ENCODE measurements at places on chromosomes 11 and 22. TPM values are rescaled to one million over a fixed set of nuclear protein-coding genes. Genes with fewer than 3 reads are reported as not detected.

DNA sequence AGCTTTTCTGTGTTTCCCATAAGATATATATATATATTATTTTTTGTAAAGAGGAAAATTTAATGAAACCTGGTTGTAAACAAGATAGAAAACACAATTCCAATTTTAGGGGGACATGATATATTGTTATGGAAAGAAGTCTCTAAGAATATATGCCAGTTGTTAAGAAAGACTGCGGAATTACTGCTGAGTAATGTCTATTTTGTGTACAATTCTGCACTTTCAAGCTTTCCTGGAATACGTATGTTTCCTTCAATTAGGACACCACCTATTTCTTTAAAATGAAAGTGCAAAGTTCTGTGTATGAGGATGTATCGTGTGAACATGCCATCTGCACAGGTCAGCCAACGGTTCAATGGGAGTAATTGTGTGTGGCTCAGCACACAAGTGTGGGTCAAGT lies 760.2 kb downstream of the BRD1 start:
- DNase-seq, result no peak

DNA sequence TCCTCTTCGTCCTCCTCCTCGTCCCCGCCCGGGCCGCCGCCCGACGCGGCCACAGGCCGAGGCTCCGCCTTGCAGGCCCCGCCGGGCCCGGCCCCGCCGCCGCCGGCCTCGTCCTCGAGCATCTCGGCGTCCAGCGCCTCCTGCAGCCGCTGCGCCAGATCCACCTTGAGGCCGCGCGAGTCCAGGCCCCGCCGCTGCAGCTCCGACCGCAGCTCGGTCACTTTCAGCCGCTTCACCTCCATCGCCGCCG lies 417 bp downstream of the HNRNPUL2 start:
- DNase-seq, result no peak

PLEKHB1 gene
- total RNA-seq, result 31.2 TPM

THY1 gene
- 6.8 TPM for total RNA-seq

SMIM38 gene
- total RNA-seq, result 0.19 TPM

RIMBP3C gene
- total RNA-seq, result 0.08 TPM

All from cardiac septum (tissue), 1 donor.